ENCODE measurements at places on chromosomes 7 and 10. TPM values are rescaled to one million over a fixed set of nuclear protein-coding genes. Genes with fewer than 3 reads are reported as not detected.

DNA sequence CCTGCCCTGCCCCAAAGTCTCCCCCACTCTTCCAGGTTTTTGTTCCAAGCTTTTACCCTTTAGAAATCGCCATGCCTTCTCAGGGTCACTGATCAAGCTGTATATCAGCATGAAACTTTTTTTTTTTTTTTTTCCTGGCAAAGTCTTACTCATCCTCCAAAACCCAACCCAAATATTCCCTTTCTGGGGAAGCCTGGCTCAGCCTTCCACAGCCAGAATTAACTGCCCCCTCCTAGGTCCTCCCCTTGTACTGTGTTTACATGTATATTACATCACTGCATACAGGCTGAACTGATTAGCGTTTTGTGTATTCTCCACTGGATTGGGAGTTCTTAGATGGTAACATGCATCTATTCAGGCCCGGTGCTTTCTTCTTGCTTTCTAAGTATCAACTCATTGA, 4.6 kb upstream of the NOBOX start:
- H3K4me3 ChIP-seq = no peak overlapping the region
- no peaks in the 10 kb centered on the region for H3K36me3 ChIP-seq
- no peaks in the 10 kb centered on the region for H3K27me3 ChIP-seq
- no peak overlapping the region for H3K27ac ChIP-seq
- no peak for DNase-seq
- peaks cover 4% of the 10 kb centered on the region for H3K4me1 ChIP-seq

DNA sequence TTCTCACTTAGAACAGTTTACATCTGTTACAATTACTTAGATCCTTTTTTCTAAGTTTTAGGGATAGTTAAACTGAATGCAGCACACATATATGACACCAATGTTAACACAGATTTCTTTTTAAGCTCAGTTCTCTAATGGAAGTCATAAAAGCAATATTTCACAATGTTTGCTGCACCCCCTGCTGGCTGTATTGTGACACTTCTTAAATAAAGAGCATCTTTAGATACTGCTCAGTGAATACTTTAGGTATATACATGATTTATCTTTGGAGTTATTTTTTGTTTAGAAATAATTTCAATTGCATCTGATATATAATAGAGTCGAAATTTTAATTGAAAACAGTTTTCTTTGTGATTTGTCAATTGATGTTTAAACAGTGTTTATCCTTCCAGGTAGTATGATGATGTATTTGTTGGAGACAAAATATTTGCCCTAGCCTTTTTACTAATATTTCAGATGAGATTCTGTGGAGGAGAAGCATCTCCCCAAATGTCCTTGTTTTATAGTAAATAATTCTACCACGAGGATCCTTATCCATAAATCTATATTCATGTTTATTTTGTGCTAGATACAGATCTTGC, 174.4 kb downstream of the ST7 start:
- DNase-seq = peak; percentile 68
- H3K27me3 ChIP-seq = no peaks in the 10 kb centered on the region
- H3K4me1 ChIP-seq = peaks cover 20% of the 10 kb centered on the region
- no peak overlapping the region for H3K27ac ChIP-seq
- no peak overlapping the region for H3K4me3 ChIP-seq
- H3K36me3 ChIP-seq = no peaks in the 10 kb centered on the region

Gene AKR1D1
- not detected for total RNA-seq

DNA sequence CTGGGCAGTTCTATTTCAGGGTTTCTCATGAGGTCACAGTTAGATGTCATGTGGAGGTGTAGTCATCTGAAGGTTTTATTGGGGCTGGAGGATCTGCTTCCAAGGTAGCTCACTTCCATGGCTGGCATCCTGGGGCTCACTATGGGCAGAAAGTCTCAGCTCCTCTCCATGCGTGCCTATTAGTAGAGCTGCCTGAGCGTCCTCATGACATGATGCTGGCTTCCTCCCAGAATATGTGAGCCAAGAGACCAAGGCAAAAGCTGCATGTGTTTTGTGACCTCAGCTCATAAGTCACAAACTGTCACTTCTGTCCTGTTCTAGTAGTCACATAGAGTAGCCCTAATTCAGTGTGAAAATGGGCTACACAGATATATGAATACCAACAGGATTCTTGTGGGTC, 524.4 kb downstream of the SUGCT start:
- no peaks in the 10 kb centered on the region for H3K4me1 ChIP-seq
- no peaks in the 10 kb centered on the region for H3K27me3 ChIP-seq

- no peaks in the 10 kb centered on the region for H3K36me3 ChIP-seq
- H3K27ac ChIP-seq = no peak overlapping the region
- peak; percentile 91 for DNase-seq
- no peak overlapping the region for H3K4me3 ChIP-seq
- H3K27me3 ChIP-seq = no peaks in the 10 kb centered on the region
Observed at GRCh38 chr10:4981722-4982471, 18.7 kb downstream of the AKR1C1 start.

DNA sequence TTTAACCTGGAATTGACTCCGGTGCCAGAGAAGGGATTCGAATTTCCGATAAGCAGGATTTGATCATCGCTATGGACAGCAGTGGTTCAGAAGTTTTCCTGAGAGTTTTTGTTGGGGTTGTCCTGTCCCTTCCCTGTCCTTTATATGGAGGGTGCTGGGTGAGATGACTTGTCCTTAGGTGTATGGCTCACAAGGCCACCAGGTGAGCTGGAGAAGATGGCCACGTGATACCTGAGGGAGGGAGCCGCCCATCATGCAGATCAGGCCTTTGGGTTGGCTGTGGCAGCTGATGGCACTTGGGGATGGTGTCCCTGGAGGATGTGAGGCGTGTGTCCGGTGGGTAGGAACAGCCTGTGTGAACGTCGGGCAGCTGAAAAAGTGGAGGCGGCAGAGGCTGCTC, 187.7 kb downstream of the PTPN20 start:
- no peak overlapping the region for H3K27ac ChIP-seq
- H3K4me1 ChIP-seq = no peaks in the 10 kb centered on the region
- no peak for DNase-seq
- H3K27me3 ChIP-seq = no peaks in the 10 kb centered on the region
- H3K36me3 ChIP-seq = no peaks in the 10 kb centered on the region
- H3K4me3 ChIP-seq = no peak overlapping the region

GRCh38 chr10:77036993-77037734, 600.4 kb downstream of the KCNMA1 start:
- peak; percentile 86 for DNase-seq
- H3K4me1 ChIP-seq = peaks cover 7% of the 10 kb centered on the region
- no peak overlapping the region for H3K4me3 ChIP-seq

- peaks cover 11% of the 10 kb centered on the region for H3K4me1 ChIP-seq
- peaks cover 32% of the 10 kb centered on the region for H3K27me3 ChIP-seq
- 0 out of 2 replicates have a peak overlapping the region, but pooled peaks have one; percentile 96 for H3K27ac ChIP-seq
Observed at GRCh38 chr7:91940171-91940570, 491 bp upstream of the AKAP9 start.

Gene PI4K2A
- total RNA-seq = 23.3 TPM

DNA sequence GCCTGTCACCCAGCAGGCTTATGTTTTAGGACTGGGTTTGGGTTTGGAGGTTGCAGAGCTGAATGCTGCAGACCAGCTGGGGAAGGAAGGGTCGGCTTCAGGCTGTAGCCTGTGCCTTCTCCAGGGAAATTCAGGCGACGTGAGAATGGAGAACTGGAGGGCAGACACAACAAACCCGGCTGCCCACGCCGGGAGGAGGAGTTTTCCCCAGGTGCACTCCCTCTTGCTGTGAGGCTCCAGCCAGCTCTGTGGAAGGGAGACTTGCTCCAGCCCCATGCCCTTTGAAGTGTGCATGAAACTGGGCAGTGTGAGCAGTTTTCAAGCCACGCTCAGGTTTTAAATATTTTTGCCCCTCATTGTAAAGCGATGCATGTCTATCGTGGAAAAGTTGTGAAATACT, 279.1 kb downstream of the CCSER2 start:
- no peak overlapping the region for H3K27ac ChIP-seq
- H3K4me3 ChIP-seq = no peak overlapping the region
- H3K4me1 ChIP-seq = peaks cover 22% of the 10 kb centered on the region
- no peaks in the 10 kb centered on the region for H3K36me3 ChIP-seq

Gene PLA2G12B
- not detected for total RNA-seq

Gene PPP1R17
- 0.52 TPM for total RNA-seq

DNA sequence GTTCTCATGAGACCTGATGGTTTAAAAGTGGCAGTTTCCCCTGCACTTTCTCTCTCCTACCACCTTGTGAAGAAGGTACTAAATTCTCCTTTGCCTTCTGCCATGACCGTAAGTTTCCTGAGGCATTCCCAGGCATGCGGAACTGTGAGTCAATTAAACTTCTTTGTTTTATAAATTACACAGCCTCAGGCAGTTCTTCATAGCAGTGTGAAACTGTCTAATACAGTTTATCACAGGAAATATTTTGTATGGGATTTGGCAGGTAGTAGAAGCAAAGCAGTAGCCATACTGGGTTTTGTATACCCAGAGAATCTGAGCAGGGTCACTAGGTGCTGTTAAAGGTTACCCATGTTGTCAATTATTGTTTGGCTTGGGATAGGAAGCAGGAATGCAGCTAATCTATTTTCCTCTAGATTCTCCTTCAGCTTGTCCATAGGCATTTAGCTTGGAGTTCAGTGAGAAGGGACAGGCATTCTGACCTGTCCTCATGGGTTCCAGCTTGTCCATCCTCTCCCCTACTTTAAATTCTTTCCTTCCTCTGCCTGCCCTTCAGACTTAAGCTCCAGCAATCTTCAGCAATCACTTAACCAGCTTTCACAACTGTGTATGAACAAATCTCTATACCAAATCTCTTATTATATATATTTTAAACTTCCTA, 186.7 kb downstream of the PCLO start:
- H3K36me3 ChIP-seq = no peaks in the 10 kb centered on the region
- no peaks in the 10 kb centered on the region for H3K4me1 ChIP-seq
- H3K27me3 ChIP-seq = no peaks in the 10 kb centered on the region

- no peak for DNase-seq
- H3K27me3 ChIP-seq = no peaks in the 10 kb centered on the region
- H3K4me3 ChIP-seq = no peak overlapping the region
- no peaks in the 10 kb centered on the region for H3K36me3 ChIP-seq
- no peaks in the 10 kb centered on the region for H3K4me1 ChIP-seq
Observed at GRCh38 chr7:131880078-131880477, 323.6 kb upstream of the PODXL start.

GRCh38 chr7:83362871-83363550, 200.3 kb upstream of the PCLO start:
- H3K4me3 ChIP-seq = no peak overlapping the region
- H3K27ac ChIP-seq = no peak overlapping the region
- no peaks in the 10 kb centered on the region for H3K4me1 ChIP-seq
- H3K36me3 ChIP-seq = no peaks in the 10 kb centered on the region

Gene TMEM229A
- total RNA-seq = 0.80 TPM

DNA sequence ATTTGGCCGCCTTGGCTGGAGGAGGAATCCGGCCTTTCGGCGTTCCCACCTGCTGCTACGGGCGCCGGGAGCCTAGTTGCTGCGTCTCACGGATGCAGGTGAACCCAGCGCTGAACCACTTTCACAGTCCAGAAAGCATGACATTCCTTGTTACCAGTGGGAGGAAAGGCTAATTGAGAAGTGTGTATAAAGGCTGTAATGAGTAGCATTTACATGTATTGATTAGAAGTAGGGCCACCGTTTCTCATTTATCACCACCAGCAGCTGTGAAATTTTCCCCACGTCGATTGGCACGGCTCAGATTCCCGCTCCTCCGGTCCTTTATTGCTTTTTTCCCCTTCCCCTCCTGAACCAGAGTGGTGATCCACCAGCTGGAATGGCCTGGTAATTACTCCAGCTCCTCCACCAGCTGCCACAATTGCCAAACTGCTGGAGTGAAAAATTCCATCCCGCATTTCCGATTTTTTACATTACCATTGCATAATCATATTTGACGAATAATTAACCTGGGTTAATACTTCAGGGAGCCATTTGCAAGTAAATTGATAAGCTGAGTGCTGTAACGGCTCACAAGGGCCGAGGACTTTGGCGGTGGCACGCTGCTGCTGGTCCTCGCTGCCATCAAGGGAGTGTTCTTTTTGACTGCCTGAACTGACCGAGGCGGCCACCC, 153.3 kb downstream of the POU6F2 start:
- H3K4me3 ChIP-seq = no peak overlapping the region
- no peaks in the 10 kb centered on the region for H3K36me3 ChIP-seq
- no peaks in the 10 kb centered on the region for H3K27me3 ChIP-seq
- DNase-seq = peak; percentile 22
- H3K4me1 ChIP-seq = 0 out of 2 replicates have a peak, but pooled peaks cover 4% of the 10 kb centered on the region

GRCh38 chr10:22977751-22978150, 49.9 kb downstream of the ARMC3 start:
- no peak overlapping the region for H3K4me3 ChIP-seq
- peaks cover 17% of the 10 kb centered on the region for H3K4me1 ChIP-seq
- DNase-seq = no peak
- no peaks in the 10 kb centered on the region for H3K27me3 ChIP-seq
- no peak overlapping the region for H3K27ac ChIP-seq

- H3K36me3 ChIP-seq = no peaks in the 10 kb centered on the region
- H3K4me3 ChIP-seq = no peak overlapping the region
- H3K4me1 ChIP-seq = no peaks in the 10 kb centered on the region
- no peak for DNase-seq
Observed at GRCh38 chr7:155972247-155972646, 160.0 kb upstream of the SHH start.

Gene SPDYE5
- total RNA-seq = not detected

Gene TMEM270
- not detected for total RNA-seq

- no peak for DNase-seq
- no peaks in the 10 kb centered on the region for H3K36me3 ChIP-seq
- no peak overlapping the region for H3K4me3 ChIP-seq
- H3K27ac ChIP-seq = no peak overlapping the region
- H3K27me3 ChIP-seq = no peaks in the 10 kb centered on the region
- no peaks in the 10 kb centered on the region for H3K4me1 ChIP-seq
Observed at GRCh38 chr10:22505911-22506685, 160.8 kb downstream of the SPAG6 start.

DNA sequence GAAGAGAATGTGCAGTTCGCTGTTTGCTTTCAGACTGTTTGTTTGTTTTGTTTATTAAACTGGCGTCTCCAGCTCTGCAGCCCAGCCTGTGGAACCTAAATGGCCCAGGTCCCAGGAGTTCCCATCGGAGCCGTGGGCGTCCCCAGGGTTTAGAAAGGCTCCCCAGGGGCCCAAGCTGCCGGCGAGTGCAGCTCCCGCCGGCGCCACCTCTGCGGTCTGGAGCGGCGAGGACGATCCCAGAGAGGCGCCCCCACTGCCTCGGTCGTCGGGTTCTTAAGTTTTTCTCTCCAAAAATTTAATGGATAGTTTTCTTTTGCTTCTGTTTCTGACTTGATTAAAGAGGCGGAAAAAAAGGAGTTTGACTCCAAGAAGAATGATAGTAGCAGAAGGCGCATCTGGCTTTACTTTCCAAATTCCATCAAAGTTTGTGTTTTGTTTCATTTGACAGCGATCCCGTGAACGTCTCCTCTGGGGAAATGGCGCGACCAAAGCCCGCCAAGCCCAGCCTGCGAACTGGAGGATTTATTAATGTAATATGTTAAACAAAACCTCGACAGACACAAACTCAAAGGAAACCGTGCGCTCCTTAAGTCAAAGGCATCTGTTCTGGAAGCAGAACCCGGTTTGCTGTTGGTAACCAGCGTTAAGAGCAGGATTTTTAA, 718 bp upstream of the FZD1 start:
- H3K36me3 ChIP-seq = no peaks in the 10 kb centered on the region
- DNase-seq = peak; percentile 62
- peaks cover 86% of the 10 kb centered on the region for H3K27me3 ChIP-seq
- peaks cover 34% of the 10 kb centered on the region for H3K4me1 ChIP-seq
- H3K27ac ChIP-seq = no peak overlapping the region
- peak overlapping the region; percentile 77 for H3K4me3 ChIP-seq
